ENCODE measurements at places on chromosomes 6 and 20.
A peak's percentile ranks its signal among the peaks of the same experiment; 100 is the strongest.

GRCh38 chr20:48926821-48927220 lies 5.3 kb downstream of the ARFGEF2 start:
- no peaks in the 10 kb centered on the region for H3K27me3 ChIP-seq
- no peaks in the 10 kb centered on the region for H3K36me3 ChIP-seq
- H3K27ac ChIP-seq, result no peak overlapping the region
- no peak overlapping the region for H3K4me3 ChIP-seq

DNA sequence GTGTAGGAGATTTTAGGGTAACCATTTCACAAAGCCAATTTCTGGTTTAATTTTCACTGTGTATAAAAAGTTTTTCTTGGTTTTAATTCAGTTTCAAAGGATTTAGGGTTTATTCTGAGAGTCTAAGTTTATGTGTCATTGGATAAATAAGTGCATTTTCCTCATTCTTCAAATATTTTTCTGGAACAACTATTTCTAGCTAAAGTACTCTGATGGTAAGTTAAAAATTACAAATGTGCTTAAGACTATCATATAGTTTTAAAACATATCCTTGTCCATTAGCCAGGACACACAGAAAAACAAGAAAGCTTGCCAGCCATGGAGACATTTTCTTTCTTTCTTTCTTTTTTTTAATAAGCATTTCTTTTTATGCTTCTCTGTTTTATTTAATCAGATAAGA lies 333.0 kb downstream of the RFPL4B start:
- no peaks in the 10 kb centered on the region for H3K36me3 ChIP-seq
- H3K4me3 ChIP-seq, result no peak overlapping the region
- H3K27ac ChIP-seq, result no peak overlapping the region
- H3K27me3 ChIP-seq, result no peaks in the 10 kb centered on the region
- no peaks in the 10 kb centered on the region for H3K4me1 ChIP-seq

DNA sequence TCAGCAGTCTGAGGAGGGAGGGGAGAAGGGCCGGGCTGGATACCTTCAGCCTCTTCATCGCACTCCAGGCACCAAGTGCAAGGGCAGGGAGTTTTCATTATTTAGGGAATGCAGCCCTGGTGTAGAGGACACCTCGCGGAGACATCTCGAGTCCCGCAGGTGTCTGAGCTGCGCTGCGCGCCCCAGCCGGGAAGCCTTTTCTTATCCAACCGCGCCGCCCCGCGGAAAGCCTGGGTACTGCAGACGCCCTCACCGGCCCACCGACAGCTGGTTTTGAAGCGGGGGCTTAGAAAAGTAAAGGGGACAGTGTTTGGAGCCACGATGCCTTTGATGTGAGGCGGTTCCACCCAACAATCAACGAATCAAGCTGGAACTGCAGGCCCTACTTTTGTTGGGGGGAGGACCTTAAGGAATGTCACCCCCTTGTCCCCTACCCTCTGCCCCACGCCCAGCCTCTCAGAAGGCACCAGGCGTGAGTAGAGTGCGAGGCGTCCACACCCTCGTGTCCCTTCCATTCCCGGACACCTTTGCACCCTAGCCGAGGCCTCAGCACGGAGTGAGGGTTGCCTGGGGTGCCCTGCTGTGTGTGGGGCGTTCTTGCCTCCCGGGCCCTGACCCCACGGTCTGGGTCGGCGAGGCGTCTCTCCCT lies 8.6 kb downstream of the NKX2-2 start:
- DNase-seq, result peak; percentile 39
- H3K27ac ChIP-seq, result no peak overlapping the region
- H3K4me1 ChIP-seq, result peaks cover 17% of the 10 kb centered on the region

GRCh38 chr6:33926451-33926850 lies 122.6 kb upstream of the MLN start:
- no peak for DNase-seq
- H3K4me1 ChIP-seq, result no peaks in the 10 kb centered on the region
- H3K4me3 ChIP-seq, result no peak overlapping the region
- H3K27ac ChIP-seq, result no peak overlapping the region
- no peaks in the 10 kb centered on the region for H3K36me3 ChIP-seq

GRCh38 chr20:20732641-20733040 lies 20.2 kb upstream of the RALGAPA2 start:
- H3K27ac ChIP-seq, result no peak overlapping the region
- DNase-seq, result no peak
- no peaks in the 10 kb centered on the region for H3K36me3 ChIP-seq
- peaks cover 15% of the 10 kb centered on the region for H3K4me1 ChIP-seq
- peaks cover 11% of the 10 kb centered on the region for H3K27me3 ChIP-seq

GRCh38 chr6:41630946-41631345 lies 7.3 kb upstream of the MDFI start:
- no peak for DNase-seq
- H3K4me1 ChIP-seq, result peaks cover 15% of the 10 kb centered on the region
- H3K27me3 ChIP-seq, result peaks cover 7% of the 10 kb centered on the region
- H3K36me3 ChIP-seq, result no peaks in the 10 kb centered on the region

DNA sequence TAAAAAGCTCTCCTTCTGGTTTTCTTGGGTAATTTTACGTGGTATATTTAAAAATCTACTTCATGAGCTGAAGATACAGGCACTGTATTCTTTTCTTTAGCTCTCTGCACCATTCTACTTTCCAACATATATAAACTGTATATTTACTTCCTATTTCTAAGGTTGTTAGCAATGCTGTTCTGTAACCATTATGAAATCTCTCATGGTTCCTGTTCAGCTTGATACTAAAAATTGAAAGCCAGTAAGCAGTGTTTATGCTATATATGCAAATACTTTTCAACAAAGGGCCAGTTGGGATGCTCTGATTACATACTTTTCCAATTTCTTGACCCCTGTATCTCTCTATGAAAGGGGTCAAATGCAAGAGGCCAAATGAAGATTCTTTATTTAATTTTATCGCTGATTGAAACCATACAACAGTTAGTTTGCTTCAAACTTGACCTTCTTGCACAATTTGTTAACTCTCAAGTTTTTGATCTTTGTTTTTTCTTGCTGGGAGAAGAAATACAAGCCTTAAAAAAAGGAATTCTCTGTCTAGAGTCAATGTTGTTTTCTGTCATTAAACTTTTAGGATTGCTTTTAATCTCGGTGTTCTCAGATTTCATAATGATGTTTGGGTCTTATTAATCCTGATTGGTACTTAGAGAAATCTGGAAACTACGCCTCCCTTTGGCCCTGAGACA lies 223.2 kb downstream of the PRL start:
- no peak for DNase-seq
- H3K4me3 ChIP-seq, result no peak overlapping the region
- H3K27ac ChIP-seq, result no peak overlapping the region
- no peaks in the 10 kb centered on the region for H3K27me3 ChIP-seq
- no peaks in the 10 kb centered on the region for H3K4me1 ChIP-seq
- no peaks in the 10 kb centered on the region for H3K36me3 ChIP-seq
